ENCODE measurements at places on chromosomes 3 and 15. TPM values are rescaled to one million over a fixed set of nuclear protein-coding genes. Genes with fewer than 3 reads are reported as not detected.

Gene SAMMSON
- 3.4 TPM for total RNA-seq

GRCh38 chr3:131388490-131388799 lies 6.9 kb downstream of the NUDT16 start:
- DNase-seq: no peak

Gene FGD5
- 21.4 TPM for total RNA-seq

GRCh38 chr3:60708191-60708975 lies 542.9 kb downstream of the FHIT start:
- DNase-seq: no peak

Gene EAF2
- total RNA-seq: 5.1 TPM

DNA sequence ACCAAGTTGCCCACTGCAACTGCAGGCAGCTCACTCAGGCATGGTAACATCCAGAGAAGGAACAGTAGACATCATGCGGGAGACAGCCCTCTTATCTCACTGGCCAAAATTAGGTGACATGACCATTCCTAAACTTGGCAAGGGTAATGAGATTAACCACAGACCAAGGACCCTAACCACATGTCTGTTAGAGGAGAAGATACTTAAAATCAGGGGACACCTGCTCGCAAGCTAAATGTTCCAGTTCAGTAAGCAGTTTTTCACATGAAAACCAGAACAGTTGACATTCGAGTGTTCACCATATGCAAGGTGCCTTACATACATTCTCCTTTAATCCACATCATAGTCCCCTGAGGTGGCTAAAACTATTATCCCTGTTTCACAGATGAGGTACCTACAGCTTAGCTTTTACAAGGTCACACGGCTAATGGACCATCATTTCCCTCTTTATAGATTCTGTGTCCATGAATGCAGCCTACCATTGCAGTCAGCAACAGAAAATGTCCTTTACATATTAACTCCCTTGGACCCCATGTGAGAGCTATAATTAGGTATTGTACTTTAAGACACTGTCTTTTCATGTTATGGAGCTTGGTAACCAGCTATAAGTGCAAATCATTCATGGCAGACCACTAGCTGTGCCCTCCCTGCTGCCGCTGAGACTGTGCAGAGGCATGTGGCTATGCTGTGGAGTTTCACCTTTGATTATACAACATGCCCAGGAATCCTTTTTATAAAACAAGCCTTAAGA lies 154.1 kb downstream of the LIPC start:
- DNase-seq: no peak

DNA sequence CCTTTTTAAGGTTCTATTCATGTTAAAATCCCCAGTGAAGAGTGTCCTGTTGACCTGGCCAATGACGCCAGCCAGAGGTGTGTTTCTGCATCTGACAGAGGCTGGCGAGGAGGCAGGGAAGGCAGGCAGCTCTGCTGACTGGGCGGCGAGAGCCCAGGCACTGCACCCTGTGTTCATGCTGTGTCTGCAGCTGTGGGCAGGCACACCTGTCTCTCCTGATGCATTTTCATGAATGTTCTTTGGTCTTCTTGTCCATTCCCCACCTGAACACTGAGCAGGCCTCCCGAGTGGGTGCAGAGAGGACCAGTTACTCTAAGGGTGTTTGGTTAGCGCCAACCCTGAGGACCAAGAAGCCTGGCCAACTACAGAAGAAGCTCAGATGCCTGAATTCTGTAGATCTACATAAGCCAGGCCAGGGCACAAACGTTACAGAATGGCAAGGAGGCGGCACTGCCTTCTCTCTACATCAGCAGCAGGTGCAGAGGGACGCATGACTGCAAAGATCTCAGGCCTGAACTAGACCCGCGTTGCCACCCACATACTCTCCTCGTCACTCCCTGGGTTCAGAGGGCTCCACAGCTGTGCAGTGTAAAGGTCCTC lies 233.7 kb downstream of the OCA2 start:
- no peak for DNase-seq

Gene PARP16
- 7.2 TPM for total RNA-seq

DNA sequence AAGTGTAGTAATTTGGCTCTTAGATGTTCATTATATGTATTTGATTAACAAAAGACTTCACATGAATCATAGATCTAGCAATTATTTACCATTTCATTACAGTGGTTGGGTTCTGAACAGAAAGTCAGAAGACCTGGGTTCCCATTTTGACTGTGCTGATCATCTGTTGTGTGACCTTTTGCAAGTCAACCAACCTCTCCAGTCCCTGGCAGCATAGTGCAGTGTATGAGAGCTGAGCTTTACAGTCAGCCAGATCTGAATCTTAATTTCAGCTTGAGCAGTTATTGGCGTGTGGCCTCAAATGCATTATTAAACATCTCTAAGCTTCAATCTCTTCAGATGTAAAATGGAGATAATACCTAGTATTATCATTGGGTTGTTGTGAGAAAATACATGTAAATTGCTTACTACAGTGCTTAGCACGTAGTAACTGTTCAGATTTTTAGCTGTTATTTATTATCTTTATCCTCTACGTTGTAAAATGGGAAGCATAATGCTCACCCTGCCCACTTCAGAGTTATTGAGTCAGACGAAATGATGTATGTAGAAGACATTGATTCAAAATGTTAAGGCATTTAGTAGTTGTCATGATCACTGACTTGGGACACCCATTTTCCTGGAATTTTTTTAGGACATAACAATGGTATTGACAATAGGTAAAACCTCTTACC lies 104.0 kb downstream of the KLHL25 start:
- DNase-seq: no peak

- no peak for DNase-seq
These were observed 67.4 kb upstream of the TAMM41 start for GRCh38 chr3:11914041-11914440.

DNA sequence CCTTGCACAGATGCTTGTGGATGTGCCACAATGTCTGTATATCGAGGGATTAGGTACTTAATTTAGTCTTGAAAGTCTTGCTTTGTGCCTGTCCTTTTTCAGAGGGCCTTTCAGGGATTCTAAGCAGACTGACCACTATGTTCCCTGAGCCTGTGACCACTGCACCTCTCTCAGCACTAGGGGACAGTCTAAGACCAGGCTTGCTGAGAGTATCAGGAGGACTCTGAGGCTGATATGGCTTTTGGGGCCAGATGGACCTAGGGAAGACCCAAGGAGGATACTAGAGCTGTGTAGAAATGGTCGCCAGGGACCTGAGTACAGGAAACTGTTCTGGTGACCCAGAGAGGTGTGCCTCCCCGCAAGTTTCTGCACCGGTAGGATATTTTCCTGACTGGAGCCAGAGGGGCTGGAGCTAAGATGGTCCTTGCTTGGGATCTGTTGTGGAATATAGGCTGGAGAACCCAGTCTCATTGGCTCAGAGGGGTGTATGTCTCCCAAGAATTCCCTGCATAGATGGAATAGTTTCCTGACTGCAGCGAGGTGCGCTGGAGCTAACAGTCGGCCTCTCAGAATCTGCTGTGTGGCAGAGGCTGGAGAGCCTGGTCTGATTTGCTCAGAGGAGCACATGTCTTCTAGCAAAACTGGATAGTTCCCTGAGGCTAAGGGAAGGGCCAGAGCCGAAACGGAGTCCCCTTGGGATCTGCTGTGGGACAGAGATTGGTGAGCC lies 213.2 kb upstream of the DCBLD2 start:
- no peak for DNase-seq

Gene GCSAM
- total RNA-seq: 0.49 TPM
